ENCODE measurements at places on chromosomes 4 and X.
A peak's percentile ranks its signal among the peaks of the same experiment; 100 is the strongest.

GRCh38 chr4:150817017-150817416 is 198.1 kb downstream of the LRBA start:
- no peak for DNase-seq

GRCh38 chr4:113872426-113873260 is 106.8 kb downstream of the ARSJ start:
- DNase-seq = no peak

- no peak for DNase-seq
These were observed 72.6 kb upstream of the MBNL3 start for GRCh38 chrX:132561483-132561882.

DNA sequence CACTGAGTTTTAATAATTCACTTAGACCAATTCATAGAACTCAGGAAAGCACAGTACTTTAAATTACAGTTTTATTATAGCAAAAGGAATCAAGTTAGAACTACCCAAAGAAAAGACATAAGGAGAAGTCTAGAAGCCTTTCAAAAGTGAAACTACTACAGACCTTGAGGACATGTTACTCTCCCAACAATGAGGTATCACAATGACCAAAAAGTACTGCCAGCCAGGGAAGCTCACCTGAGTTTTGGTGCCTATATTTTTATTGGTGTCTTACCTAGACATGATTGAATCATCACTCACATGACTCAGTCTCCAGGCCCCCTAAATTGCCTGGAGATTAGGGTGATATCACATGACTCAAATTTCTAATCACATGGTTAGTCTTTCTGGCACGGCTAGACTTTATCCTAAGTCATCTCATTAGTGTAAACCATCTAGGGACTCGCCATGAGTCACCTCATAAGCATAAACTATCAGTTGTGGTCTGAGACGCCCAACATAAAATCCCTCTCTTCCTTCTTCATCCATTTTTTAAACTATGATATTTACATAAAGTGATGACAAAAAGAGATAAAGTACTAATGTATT is 372.3 kb downstream of the TMA16 start:
- no peak for DNase-seq

GRCh38 chr4:172708184-172708583 is 460.4 kb upstream of the GALNT7 start:
- DNase-seq = no peak

GRCh38 chr4:188989371-188989770 is 850.1 kb downstream of the TRIML1 start:
- no peak for DNase-seq

GRCh38 chr4:162839814-162840213 is 326.9 kb downstream of the NAF1 start:
- no peak for DNase-seq

GRCh38 chr4:38805530-38806145 is 1.0 kb upstream of the TLR1 start:
- no peak for DNase-seq

- no peak for DNase-seq
These were observed 93.0 kb upstream of the DKK2 start for GRCh38 chr4:107129076-107129475.

DNA sequence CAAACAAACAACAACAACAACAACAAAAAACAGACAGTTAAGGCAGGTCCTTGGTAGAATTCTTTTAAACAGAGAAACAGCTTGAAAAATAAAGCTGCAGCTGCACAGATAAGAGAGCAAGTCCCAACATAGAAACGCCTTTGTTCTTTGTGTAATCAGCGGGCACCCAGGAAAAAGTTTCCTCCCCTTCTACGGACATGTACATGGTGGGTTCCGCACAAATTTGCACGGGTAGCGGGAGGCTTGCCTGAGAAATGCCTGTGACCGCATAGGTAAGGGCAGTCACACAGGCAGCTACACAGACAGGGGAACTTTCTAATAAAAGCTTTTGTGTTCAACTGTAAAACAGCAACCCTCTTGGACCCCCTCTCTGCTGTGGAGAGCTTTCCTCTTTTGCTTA is 25.7 kb upstream of the CT47A1 start:
- DNase-seq = no peak

- DNase-seq = no peak
These were observed 246.9 kb upstream of the GPC4 start for GRCh38 chrX:133661962-133662839.

- DNase-seq = no peak
These were observed 6.3 kb downstream of the CPLX1 start for GRCh38 chr4:819401-820229.

- DNase-seq = no peak
These were observed 48.8 kb upstream of the PGRMC1 start for GRCh38 chrX:119187298-119187697.

GRCh38 chr4:185559915-185560281 is 24.6 kb upstream of the PDLIM3 start:
- DNase-seq = no peak

- DNase-seq = no peak
These were observed 123.7 kb downstream of the CBLL2 start for GRCh38 chrX:22396408-22396807.

DNA sequence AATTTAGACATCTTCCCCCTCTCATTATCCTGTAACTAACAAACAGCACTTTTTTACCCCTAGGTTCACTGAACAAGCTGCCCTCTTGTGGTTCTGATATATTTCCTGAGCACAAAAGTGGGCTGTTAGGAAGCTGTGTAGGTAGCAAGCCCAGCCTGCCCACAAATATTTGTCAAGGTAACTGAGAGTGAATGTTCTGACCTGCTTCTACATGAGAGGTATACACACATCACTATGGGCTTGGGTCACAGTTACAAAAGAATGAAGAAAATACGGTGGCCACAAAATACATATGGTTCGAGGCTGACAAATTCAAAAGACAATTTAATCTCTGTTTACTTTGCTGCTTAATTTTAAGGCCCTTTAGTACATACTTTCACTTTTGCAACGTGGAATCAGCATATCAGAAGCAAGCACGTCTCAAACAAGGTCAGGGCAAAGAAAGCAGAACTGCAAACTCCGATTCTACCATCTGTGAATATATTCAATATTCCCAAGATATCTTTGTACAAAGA is 78.7 kb downstream of the RBM47 start:
- peak; percentile 13 for DNase-seq

- DNase-seq = peak; percentile 11
These were observed 136.2 kb upstream of the MED14 start for GRCh38 chrX:40871385-40872082.

GRCh38 chrX:103461156-103461555 is 58.1 kb downstream of the RAB40A start:
- DNase-seq = no peak

DNA sequence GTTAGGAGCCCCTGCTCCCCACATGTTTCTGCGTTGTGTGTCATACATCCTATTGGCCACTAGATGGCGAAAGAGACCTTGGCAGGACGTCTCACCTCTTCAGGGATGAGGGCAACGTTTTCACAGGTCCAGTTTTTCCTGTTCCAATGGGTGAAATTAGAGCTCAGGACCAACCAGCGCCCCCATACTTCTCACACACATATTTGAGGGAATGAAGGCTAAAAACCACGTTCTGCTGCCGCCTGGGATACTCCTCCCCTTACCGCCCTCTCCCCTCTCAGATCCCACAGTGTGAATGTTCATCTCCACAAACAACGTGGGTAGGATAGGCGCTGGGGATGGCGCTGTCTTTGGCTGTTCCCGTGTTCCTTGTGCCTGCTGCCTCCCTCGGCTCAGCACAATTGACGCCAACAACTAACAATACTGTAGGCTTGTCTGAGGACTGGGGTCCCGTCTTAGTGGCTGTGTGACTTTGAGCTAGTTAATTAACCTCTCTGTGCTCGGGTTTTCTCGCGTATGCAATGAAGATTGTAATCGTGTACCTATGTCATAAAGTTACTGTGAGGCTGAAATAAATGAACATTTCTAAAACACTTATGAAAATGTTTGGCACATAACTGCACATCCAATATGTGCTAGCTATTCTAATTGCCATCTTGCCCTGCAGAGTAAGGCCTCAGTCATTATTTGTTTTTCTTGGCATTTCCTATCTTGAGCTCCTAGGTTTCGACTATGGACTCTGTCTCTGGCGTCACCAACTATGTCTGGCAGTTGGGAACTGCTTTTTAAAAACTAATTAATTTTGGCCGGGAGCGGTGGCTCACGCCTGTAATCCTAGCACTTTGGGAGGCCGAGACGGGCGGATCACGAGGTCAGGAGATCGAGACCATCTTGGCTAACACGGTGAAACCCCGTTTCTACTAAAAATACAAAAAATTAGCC is 181.3 kb upstream of the STK26 start:
- DNase-seq = peak; percentile 7
